SK-N-SH (cell line): ENCODE measurements at places on chromosomes 12 and 14.

- DNase-seq, result no peak
These were observed 26.4 kb downstream of the HCFC2 start for GRCh38 chr12:104090685-104091084.

- DNase-seq, result no peak
These were observed 16.4 kb upstream of the NUDT4 start for GRCh38 chr12:93361151-93361919.

DNA sequence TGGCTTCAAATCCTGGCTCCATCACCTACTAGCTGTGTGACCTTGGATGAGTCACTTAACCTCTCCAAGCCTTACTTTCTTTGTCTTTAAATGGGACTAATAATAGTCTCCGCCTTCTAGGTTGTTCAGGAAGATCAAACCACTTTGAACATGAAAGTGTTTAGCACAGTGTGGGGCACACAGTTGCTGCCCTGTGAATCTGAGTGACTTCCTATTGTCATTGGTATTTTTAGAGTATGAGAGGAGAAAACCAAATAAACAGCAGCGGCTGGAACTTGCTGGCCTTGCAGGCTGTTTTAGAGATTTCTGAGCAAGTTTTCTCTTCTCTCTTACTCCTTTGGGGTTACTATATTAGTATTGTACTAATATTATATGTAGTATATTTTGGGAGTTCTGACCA is 120.7 kb upstream of the MYL2 start:
- no peak for DNase-seq

GRCh38 chr12:112408621-112409020 is 784 bp downstream of the RPL6 start:
- no peak for DNase-seq

GRCh38 chr14:29576927-29577326 is 350.7 kb downstream of the PRKD1 start:
- DNase-seq, result no peak
